ENCODE measurements at places on chromosomes 13 and 19.

DNA sequence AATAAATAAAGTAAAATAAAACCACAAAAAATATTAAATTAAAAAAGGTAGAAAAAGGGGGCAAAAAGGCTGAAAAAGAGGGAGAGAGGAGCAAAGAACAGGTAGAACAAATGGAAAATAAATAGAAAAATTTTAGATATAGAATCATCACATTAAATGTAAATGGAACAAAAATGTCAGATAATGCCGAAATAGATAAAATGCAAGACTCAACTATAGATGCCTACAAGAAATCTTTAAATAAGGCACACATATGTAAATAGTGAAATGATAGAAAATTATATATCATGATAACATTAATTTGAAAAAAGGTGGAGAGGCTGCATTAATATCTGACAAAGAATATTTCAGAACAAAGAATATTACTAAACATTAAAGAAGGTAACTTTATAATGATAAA lies 477.1 kb upstream of the SPRY2 start:
- DNase-seq = no peak

DNA sequence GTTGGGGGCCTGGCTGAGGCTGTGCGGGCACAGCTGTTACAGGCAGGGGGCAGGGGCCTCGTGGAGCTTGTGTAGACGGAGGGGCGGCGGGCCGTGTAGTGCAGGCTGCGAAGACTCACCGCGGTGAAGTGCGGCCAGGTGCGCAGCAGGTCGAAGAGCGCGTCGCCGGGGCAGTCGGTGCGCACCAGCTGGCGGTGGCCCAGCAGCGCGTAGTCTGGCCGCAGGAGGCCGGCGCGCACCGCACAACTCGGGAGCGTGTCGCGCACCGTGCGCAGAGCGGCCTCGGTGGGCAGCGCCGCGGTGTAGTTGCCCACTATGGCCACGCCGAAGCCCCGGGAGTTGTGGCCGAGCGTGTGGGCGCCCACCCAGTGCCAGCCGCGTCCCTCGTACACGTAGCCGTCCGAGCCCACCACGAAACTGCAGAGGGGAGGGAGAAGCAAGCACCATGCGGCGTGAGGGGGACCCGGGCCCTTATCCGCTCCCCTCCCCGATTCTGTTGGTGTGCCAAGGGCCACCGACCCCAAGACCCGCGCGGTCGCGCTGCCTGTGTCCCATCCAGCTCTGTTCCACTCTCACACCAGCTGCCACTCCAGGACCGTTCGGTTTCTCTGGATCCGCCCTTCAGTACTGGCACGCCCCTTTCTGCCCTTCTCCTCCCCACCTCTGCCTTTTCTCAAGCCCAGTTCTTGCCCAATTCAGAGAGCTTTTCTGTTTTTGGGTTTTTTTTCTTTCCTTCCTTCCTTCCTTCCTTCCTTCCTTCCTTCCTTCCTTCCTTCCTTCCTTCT lies 5.4 kb upstream of the RASAL3 start:
- no peak for DNase-seq

GRCh38 chr13:113862191-113862930 lies 1.5 kb downstream of the GAS6 start:
- no peak for DNase-seq

DNA sequence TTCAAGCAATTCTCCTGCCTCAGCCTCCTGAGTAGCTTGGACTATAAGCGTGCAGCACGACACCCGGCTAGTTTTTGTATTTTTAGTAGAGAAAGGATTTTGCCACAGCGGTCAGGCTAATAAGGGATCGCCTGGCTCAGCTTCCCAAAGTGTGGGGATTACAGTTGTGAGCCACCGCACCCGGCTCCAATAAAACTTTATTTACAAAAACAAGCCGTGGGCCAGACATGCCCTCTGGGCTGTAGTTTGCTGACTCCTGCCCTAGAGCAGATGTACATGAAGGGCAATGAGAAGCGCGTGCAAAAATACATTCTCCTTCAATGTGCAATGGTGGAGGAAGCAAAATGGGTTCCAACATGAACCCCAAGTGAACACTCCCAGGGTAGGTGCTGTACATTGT lies 13.7 kb upstream of the MED26 start:
- DNase-seq = no peak

DNA sequence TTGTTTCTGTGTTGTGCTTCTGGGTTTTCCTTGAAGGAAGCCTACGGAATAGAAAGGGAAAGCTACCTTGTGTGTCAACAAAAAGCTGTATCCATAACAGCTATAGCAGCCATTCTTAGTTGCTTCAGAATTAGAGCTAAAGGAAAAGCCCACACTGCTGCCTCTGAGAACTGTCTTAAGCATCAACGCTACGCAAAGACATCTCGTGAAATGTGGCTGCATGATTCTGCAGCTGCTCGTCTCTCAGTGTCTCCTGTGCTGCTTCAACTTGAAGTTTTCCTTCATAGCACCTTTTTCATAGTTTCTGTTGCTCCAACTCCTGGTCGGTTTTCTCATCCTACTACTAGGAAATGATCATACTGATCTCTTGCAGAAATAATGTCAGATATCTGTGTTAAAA lies 140.9 kb upstream of the MAB21L1 start:
- DNase-seq = no peak

DNA sequence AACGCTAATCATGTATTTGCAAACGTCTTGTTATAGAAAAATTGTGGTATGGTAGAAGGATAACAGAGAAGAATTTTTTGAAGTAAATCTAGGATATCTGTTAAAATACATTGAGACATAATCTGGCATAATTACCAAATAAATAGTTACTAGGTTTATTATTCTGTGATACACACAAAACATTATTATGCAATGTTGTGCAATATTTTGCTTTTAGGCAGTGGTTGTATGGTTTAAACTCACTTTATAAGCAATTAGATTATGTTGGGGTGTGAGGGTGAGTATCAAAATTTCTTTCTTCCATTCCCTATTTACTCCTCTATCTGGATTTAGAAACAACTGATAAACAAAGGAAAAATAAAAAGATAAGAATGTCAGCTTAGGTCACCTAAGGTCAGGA lies 385.6 kb downstream of the SLITRK6 start:
- DNase-seq = no peak

- DNase-seq = no peak
Observed at GRCh38 chr19:6048348-6048747, 62.0 kb downstream of the RFX2 start.
